ENCODE measurements at places on chromosomes 5 and 9.
A peak's percentile ranks its signal among the peaks of the same experiment; 100 is the strongest.

- peak; percentile 51 for DNase-seq
Observed at GRCh38 chr9:4262735-4263141, 37.1 kb downstream of the GLIS3 start.

DNA sequence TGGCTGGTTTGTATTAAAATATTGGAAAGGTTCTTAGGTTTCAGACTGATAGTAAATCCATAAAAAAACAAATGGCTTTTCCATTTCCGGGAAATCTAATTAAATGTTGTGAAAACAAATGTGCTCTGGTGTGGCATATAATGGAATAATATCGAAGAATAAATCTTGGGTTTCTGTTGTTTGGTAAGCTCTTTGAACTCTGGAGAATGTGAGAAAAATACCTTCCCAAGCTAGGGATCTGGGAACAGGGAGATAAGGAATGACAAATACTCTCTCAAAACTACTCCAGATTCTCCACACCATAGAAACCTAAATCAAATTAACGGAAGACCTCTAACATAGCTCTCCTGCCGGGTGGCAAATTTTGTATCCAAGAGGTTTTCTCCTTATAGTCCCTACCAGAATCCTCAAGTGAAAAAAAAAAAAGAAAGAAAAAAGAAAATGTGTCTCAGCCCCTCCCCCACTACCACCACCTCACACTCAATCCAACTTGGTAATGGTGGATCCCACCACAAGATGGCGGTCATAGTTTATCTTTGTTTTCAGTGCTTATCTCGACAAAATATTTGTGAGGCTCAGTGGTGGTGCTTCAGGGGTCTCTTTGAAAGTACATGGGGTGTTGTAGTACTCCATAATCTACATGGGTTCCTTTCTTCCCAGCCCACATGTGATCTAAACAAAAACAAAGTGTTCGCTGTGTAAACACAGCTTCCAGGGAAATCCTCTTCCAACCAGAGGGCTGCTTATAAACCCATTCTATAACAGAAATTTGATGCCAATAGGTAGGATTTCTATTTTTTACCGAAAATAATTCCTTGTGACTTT lies 54.5 kb upstream of the FST start:
- peak; percentile 45 for DNase-seq

- no peak for DNase-seq
Observed at GRCh38 chr5:81006947-81007636, 46.9 kb downstream of the RASGRF2 start.

DNA sequence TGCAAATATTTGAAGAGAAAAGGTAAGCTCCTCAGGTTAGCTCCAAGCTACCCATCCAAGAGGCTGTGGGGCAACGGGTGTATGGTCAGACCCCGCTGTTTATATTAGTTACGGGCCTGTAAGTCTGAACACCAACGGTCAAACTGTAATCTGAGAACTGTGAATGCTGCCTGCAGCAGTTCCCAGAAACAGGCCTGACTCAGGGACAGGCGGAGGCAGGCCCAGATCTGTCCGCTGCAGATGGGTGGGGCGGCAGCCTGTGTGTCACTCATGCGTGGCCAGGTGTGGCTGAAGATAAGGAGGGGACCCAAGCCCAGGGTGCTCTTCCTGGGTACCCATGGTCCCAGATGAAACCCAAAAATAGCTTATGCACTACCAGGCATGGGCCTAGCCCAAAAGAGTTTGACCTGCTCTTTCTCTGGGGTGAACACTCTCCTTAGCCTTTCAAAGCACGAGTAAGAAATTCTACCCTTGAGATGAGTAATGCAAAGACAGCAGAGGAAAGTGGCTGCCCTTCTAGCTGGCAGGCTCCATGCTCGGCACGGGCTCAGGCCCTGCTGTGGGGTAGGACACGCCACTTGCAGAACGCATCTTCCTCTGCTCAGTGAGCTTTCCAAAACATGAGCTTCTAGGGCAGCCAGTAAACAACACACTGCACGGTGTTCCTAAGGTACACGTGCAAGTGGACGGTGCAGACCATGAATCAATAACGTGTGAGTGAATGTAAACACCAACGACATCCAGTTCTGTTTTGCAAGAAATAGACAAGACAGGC lies 9.1 kb downstream of the UBAC1 start:
- DNase-seq: no peak

GRCh38 chr5:79727451-79728355 lies 38.1 kb downstream of the CMYA5 start:
- DNase-seq: no peak

DNA sequence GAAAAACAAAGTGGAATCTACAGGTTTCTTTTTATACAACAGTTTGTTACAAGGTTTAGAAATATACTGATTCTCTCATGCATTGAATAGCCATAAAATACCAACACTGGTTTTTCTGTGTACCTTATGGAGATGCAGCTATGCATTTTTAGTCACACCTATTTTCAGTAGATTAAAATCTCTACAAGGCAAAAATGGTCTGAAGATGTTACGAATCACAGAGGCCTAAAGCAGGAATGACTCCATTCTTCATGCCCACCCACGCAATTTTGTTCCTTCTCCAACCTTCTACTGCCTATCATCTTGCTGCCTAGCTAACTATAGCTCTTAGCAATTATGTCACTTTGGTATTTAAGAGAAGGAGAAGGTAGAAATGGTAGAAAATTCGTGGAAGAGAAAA lies 9.9 kb downstream of the PLK2 start:
- no peak for DNase-seq

DNA sequence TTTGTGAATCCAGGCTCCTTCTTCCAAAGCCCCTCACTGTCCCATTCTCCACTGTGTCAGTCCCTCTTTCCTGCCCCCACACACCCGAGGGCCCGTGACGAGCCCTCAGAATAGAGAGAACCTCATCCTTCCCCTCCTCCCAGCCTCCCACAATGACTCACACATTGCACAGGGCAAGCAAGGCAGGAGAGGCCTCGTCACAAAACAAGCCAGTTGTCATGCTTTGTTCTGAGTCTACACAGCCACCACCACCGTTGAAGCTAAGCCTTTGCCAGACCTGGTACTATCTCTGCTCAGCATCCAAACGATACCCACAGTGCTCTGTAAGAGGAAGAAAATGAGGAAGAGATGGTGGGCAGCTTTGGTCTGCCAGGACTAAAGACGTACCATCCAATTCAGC lies 142.2 kb upstream of the ZNF366 start:
- no peak for DNase-seq

DNA sequence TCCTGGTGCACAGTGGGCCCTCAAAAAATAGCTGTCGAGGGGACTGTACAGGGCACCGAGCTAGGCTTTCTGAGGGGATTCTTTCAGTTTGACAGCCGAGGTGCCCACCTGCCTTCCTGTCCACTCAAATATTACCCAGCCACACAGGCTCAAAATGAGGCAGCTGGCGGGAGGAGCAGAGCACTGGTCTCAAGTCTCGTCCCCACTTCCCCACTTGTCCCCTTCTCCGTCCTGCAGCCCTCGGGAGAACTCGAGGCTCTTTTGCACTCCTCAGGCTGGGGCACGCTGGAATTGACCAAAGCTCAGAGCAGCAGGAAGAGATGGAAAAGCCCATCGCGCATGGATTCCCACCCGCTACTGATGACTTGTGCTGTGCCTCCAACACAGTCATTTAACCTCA lies 185.2 kb downstream of the HSPA4 start:
- no peak for DNase-seq

- no peak for DNase-seq
Observed at GRCh38 chr5:84494453-84494852, 109.8 kb upstream of the EDIL3 start.

DNA sequence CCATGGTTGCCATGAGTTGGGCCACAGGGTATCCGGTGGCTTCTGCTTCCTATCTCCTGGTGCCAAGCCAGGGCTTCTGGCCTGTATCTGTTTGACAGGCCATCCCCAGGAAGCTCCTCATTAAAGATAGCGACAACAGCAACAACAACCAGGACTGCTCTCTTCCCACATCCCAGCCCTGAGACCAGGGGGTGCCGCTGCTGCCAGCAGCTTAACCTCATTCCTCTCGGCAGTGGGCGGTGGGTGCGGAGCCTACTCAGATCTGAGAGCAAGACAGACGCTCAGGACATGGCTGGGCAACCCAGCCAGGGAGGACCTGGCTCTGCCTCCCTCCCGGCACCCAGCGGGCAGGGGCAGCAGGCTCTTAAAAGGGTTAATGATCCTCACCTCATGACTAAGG lies 98.3 kb downstream of the PSD2 start:
- DNase-seq: no peak

GRCh38 chr5:95899829-95900228 lies 61.8 kb downstream of the ELL2 start:
- no peak for DNase-seq

- DNase-seq: no peak
Observed at GRCh38 chr5:332843-333242, 11.3 kb downstream of the AHRR start.

DNA sequence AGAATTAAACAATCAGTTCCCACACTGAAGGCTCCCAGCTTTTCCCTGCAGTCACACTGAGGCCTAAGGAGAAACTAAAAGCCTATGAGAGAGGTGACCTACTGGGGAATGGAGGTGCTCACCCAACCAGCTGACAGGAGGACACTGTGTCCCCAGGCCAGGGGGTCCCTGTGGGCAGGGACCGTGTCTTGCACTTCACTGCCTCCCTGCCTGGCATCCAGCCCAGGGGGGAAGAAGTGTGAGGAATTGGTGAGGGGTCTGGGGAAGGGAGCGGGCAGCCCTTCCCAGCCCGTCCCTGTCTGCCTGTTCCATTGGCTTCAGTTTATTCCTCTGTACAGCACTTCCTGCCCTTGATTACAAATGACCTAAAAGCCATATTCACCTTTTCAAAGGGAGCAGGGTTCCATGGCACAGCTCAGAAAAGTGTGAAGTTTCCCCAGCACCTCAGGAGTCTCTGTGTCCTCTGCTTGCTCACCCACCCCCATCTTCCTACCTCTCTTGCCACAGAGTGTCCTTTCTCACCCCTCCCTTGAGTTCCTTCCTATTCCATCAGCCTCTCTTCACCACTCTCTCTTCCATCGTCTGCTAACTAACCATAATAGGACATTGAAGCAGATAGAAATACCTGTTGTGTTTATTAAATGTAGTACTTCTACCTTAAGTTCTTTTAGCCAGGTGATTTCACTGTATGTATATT lies 12.9 kb downstream of the OTULINL start:
- DNase-seq: no peak

DNA sequence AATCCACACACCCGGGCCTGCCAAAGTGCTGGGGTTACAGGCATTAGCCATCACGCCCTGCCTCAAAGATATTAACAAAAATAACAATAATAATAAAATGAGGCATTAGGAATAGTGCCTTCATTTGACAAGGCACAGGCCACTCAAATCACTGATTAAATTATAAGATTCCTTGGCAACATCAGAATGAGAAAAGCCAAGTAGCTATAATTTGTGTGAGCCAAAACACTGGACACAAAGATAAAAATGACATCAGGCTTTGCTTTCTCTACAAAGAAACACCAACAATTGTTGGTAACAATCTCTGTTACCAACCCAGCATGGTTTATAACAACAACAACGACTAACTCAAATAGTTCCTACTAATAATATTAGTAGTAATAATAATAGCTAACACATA lies 73.2 kb downstream of the MLLT3 start:
- no peak for DNase-seq

DNA sequence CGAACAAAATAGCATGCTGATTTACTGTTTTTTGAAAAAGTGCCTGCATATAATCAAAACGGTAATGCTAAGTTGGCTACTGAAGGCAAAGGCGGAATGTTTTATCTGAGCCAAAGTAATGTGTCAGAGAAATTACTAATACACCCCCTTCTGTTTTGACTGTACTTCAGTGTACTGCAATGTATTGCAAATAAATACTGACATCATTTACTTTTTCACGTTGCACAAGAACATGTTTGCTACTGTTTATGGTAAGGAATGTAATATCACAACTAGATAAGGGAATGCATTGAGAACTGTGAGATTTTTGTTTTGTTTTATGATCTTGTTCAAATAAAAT lies 813 bp upstream of the AGTPBP1 start:
- DNase-seq: peak; percentile 20

- no peak for DNase-seq
Observed at GRCh38 chr9:94016744-94017143, 61.6 kb upstream of the BARX1 start.

DNA sequence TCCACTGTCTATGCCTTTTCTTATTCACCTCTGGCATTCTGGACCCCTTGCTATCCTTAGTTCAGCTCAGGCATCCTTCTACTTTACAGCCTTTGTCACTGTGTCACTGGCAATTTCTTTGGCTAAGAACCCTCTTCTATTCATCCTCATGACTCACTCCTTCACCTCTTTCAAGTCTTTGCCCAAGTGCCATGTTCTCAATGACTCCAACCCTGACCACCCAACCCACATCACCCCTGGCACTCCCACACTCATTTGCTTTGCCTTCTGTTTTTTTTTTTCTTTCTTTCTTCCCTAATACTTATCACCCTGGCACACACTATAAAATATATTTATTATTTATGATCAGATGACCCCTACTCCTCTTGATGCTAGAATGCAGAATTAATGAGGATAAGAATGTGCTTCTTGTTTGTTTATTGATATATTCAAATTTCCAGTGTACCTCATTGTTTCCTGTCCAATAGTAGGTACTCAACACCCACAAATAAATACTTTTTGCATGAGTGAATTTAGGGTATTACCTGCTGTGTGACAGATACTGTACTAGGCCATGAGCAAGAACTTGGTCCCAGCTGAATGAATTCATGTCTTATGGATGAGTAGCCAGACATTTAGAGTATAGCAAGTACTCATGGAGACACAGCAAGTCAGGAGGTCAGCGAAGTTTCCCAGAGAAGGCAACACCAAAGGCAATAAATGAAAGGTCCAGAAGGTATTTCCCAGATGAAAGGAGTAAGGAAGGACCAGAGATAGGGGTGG lies 236.1 kb downstream of the PAPPA start:
- no peak for DNase-seq

- DNase-seq: no peak
Observed at GRCh38 chr9:91421971-91422757, 1.5 kb downstream of the NFIL3 start.

GRCh38 chr5:149221326-149221725 lies 50.3 kb upstream of the AFAP1L1 start:
- no peak for DNase-seq

- no peak for DNase-seq
Observed at GRCh38 chr5:169913479-169913878, 66.8 kb downstream of the INSYN2B start.

DNA sequence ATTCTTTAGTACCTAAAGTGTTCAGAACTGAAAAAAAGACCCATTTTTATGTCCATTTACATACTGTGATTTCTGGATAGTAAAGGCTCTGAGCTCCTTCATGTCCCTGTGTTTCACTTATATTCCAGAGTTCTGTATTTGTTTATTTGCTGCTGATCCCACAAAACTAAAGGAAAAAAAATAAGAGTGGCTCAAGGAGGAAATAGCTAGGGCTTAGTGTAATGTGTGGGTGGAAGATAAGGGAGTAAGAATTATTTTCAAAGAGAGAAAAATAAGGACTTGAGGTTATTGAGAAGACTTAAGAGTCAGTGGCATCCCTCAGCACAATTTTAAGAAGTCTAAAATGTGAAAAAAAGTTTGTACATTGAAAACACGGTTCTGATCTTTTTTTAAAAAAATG lies 46.0 kb downstream of the ENTREP1 start:
- DNase-seq: no peak

DNA sequence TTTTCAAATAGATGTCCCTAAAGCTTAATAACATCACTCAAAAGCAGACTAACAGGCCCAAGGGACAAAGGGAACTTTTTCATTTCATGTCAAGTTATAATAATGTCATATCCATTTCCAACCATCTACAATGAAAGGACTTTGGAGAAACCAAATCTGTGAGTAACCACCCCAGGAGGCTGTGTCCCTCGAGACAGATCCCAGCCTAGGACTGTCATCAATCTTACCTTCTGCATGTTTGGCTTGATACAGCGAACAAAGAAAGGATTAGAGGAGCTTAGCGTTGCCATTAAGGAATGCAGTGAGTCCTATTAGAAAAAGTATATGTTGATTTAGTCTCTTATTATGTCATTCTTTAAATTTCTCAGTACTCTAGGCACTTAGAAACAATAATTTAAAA lies 137.8 kb upstream of the RETREG1 start:
- DNase-seq: no peak
